ENCODE measurements at places on chromosomes 16 and 17.

GRCh38 chr17:20096430-20096829, 87.3 kb downstream of the SPECC1 start:
- no peak for DNase-seq

- no peak for DNase-seq
Measured at GRCh38 chr17:19457830-19458271, 46.8 kb downstream of the RNF112 start.

DNA sequence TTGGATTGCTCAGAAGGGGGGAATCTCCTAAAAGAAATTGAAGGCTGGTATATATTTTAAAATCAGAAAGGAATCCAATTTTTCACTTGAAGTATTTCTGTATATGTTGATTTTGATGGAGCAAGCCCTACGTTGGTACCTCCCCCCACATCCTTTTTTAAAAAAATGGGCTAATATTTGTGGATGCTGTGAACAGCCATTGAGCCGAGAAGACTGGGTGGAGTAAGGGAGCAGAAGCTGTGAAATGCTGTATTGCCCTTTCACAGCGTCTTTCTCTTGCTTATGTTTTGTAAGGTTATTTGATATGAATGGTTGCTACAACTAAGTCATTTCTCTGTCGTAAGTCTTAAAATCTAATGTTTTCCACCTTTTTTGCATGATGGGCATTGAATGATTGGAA, 2.3 kb downstream of the PAFAH1B1 start:
- DNase-seq: no peak

DNA sequence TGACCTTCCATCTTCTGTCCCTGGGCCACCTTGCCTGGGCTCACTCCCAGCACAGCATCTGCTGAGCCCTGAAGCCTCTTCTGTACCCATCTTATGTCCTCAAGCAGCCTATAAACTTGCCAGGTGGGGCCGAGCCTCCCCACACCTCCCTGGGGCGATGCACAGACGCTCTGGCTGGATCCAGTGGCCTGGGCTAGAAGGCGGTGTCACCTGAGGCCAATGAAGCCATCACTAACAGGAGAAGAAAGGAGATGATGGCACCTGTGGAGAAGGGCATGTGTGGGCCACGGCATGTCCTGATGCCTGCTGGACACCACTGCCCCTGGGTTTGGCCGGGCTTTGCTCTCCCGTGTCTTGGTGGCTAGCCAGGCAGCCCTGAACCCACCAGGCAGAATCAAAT, 45.5 kb downstream of the PEMT start:
- no peak for DNase-seq

GRCh38 chr17:32971171-32971570, 20.5 kb upstream of the SPACA3 start:
- DNase-seq: no peak

- peak; percentile 86 for DNase-seq
Measured at GRCh38 chr17:45277216-45277849, 15.4 kb upstream of the SPATA32 start.

DNA sequence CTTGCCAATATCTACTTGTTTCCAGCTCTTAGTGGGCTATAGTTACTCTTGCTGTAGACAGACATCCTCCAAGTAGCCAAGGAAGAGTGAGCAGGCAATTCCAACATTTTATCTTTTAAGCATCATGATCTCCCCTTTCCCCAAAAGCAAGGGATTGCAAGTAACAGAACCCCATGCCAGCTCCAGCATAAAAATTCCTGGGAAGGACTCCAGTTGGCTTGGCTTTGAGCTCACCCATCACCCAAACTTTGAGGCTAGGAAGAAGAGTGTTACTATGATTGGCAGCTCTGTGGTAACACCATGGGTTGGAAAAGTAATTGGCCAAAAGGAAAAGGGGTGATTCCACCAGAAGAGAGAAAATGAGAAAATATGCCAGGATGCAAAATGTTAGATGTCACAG, 1086.4 kb upstream of the RBFOX1 start:
- no peak for DNase-seq

DNA sequence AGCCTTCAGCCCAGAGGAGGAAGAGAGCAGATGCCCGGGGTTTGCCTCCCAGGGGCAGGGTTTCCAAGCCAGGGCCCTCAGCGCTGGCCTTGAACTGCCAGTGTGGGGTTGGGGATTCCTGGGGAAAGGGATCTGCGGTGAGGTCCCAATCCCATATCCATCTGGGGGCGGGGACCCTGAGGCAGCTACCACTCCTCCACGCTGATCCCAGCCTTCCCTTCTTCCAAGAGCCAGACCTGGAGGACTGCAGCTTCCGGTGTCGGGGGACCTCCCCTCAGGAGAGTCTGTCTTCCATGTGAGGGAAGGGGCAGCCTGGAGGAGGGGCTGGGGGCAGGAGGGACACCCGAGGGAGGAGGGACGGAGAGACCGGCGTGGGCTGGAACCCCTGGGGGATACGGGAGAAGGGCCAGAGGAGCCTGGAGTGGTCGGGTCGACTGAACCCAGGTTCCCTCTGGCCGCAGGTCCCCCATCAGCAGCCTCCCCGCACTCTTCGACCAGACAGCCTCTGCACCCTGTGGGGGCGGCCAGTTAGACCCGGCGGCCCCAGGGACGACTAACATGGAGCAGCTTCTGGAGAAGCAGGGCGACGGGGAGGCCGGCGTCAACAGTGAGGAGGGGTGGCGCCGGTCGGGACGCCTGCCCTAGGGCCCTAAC, 10.7 kb upstream of the CISD3 start:
- no peak for DNase-seq

DNA sequence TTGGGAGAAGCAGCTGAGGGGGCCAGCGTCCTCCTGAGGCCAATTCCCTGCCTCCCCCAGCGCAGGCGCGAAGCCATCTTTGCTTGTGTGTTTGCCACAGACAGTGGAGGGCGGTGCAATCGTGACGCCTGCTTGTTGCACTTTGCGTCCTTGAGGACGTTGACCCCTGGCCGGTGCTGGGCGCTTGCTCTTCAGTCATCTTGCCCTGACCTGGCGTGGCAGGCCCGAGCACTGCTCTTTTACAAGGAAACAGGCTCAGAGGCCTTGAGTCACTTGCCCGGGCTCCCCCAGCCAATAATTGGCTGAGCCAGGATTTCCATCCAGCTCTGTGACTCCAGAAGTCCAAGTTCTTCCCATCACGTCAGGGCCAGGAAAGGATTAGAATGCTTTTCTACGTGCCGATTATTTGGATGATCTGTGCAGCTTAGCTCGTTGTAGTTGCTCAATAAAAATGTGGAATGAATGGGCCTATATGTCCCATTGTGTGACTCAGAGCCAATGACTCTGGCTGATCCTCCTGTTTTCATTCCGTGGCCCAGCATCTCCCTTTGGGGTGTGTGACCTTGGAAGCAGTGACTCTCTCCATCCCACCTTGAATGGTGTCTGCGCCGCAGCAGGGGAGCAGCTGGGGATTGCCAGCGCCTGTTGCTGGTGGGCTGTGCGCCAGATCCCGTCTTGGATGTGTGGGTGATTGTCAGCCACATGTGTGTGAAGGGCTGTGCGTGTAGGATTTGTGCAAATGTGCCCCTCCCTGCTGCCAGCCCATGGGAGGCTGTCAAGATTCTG, 214.1 kb downstream of the SEC14L1 start:
- no peak for DNase-seq

DNA sequence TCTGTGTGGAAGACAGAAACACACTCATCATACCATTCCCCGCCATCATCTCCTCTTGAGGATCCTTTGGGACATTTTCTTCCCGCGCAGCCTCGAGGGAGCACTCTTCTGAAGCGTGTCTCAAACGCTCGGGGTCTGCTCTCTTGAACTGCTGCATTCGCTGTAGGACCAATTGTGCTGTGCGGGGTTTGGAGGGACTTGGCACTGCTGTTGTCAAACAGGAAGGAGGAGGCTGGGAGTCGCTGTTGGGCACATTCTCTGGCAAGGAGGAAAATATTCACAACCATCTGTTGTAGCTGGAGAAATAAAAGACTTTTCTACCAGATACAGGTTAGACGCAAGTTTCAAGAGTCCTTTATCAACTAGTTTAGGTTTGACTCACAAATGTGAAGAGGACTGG, 5.0 kb downstream of the SLX4 start:
- DNase-seq: no peak

- DNase-seq: no peak
Measured at GRCh38 chr16:57732037-57732436, 3.5 kb upstream of the KATNB1 start.

DNA sequence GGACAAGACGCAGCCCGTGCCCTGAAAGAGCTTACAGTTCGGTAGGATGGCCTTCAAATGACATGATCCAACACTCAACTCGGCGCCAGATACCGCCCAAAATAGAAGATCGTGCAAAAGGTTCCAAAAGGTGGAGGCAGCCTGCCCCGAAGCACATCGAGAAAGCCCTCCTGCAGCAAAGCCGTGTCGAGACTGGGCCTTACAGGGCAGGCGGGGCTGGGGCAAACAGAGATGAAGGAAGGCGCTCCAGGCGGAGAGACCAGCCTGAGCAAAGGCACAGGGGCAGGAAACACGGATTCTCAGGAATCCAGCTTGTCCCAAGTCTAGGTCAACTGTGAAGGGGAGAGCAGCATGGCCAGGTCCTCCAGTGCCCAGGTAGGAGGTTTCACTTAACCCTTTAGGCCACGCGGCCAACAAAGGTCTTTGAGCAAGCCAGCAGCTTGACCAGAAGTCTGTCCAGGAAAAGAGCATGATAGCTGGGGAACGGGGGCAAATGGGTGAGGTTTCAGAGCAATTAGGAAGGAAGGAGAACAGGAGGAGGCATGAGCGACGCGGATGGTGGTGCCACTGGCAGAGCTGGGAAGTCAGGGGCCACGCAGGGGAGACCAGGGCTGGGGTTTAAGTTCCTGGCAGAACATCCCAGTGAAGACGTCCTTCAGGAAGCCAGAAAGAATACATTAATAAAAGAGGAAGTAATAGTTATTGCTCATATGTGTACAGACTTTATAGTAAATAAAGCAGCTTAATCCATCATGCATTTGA, 21.2 kb upstream of the EIF1 start:
- no peak for DNase-seq

DNA sequence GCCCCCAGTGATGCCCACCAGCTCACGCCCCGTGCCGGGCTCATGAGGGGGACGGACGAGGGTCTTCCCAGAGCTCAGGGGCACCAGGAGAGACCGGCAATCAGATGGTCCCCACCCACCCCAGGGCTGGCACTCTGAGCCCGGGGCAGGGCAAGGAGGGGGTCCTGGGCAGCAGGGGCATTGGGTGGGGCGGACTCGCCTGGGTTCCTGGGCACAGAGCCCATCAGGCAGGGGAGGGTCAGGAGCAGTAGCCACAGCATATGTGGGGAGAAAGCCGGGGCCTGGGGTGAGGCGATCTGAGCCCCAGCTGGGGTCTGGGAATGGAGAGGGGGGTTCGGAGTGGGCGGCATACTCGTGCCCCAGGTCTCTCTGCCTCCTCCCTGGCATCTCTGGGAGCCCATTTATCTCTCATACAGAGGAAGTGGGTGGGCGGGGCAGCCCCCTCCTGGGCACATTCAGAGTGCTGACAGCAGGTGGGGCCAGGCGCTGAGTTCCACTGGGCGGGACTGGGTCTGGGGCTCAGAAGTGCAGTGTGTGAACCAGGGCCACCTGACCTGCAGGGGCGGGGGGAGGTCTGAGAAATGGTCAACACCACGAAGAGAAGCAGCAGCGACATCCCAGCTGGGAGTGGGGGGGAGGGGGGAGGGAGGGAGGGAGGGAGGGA, 20.5 kb upstream of the UBE2I start:
- no peak for DNase-seq

DNA sequence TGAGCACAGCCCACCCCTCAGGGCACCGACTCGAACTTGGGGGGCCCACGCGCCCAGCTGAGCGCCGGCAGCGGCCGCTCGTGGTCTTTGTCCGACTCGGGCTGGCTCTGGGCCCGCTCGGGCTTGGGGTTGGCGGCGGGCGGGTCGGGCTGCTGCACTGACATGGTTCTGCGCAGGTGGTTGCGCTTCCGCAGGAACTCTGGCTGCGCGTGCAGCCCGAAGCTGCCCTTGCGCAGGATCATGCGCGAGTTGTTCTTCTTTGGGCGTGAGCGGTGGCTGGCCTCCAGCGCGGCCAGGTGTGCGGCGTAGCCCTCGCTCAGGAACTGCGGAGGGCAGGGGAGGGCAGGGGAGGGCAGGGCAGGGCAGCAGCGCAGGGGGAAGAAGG, 11.1 kb downstream of the PIMREG start:
- peak; percentile 67 for DNase-seq

- no peak for DNase-seq
Measured at GRCh38 chr16:65044873-65045272, 77.0 kb downstream of the CDH11 start.

GRCh38 chr16:30764816-30765465, 2.8 kb downstream of the RNF40 start:
- DNase-seq: no peak

DNA sequence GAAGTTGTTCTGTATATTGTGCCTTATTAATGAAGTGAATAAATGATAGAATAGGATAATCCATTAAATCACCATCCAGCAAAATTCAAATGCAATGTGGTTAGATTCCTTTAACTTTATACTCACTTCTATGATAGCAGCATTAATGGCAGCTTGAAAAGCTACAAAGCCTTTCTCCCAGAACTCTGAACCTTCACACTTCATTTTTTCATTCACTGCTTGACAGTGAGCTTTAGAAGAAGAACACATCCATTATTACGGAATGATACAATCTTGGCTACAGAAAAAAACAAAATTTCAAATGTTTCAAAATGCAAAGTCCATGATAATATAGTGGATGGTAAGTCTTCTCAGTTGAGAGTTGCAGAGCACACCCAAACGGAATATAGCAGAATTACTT, 16.4 kb downstream of the ABCA9 start:
- DNase-seq: no peak

GRCh38 chr16:75114946-75115825, 1.4 kb downstream of the LDHD start:
- DNase-seq: no peak

DNA sequence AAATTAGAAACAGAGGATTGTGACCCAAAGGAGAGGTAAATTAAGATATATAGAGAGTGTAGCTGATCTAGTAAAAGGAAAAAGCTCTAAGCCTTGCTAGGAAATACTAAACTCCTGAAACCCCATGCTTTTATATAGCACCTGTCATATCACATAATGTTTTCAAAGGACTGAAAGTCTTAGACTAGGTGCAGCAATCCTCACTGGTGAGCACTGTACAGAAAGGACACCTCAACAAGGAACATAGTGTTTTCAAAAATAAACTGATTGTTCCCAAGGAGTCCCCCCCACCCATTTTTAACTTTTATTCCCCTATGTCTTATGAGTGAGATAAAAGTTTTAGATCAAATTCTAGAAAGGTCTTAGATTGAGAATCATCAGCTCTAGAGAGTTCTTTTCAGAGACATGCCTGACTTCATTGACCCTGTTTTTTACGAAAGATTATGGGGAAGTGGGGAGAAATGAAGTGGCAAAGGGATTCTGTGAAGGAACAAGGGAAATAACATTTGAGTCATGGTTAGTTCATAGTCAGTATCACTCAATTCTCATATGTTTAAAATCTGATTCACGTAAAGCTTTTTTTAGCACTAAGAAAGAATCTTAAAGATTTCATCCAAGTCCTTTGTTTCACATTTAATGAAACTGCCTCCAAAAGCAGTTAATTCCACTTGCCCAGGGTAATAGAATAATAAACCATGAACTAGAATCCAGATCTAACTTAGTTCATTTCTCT, 166.4 kb downstream of the CYB561 start:
- no peak for DNase-seq

GRCh38 chr17:78563189-78564145, 13.7 kb downstream of the DNAH17 start:
- no peak for DNase-seq

Measured in CD4-positive, alpha-beta T cell treated with Interferon gamma for 1 hour (primary cell).